Fibroblast of villous mesenchyme (primary cell): ENCODE measurements at places on chromosomes 5 and 9. TPM values are rescaled to one million over a fixed set of nuclear protein-coding genes. Genes with fewer than 3 reads are reported as not detected.

GRCh38 chr9:37682951-37683350, 32.2 kb downstream of the FRMPD1 start:
- DNase-seq, result no peak

The HRH2 gene
- not detected in 2 replicates for total RNA-seq

The RAD50 gene
- total RNA-seq, result 33.8 and 46.6 TPM in 2 replicates

GRCh38 chr9:116100711-116101121, 52.9 kb upstream of the PAPPA start:
- DNase-seq, result peak; percentile 89

The IFNA13 gene
- total RNA-seq, result not detected in 2 replicates

DNA sequence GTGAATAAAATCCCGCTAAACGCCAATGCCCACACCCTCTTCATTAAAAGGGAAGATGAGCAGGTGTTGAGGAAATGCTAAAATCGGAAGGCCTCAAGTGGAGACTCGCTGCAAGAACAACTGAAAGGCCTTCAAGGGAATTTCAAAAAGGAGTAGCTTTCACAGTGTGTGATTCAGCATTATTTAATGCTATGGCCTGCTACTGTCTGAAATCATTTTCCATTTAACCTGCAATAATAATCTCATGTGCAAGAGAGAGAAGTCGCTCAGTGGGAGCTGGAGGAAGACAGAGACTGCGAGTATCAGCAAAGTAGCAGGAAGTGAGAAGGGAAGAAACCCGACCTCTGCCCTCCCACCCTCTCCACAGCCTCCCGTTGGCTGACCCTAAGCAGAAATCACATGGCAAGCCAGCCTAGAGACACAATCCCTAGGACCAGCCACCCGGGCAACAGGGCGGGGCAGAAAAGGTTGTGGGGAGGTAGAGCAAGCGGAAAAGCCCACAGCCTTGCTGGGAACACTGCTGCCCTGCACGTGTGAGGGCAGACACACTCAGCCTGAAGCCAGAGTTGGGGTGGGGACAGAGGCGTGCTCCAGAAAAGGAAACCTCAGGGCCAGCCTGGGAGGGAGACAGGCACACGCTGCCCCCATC, 39.9 kb upstream of the CTSL start:
- DNase-seq, result no peak

GRCh38 chr9:81976351-81976750, 12.2 kb upstream of the SPATA31D1 start:
- no peak for DNase-seq

The CHSY3 gene
- 9.9 and 11.3 TPM in 2 replicates for total RNA-seq

DNA sequence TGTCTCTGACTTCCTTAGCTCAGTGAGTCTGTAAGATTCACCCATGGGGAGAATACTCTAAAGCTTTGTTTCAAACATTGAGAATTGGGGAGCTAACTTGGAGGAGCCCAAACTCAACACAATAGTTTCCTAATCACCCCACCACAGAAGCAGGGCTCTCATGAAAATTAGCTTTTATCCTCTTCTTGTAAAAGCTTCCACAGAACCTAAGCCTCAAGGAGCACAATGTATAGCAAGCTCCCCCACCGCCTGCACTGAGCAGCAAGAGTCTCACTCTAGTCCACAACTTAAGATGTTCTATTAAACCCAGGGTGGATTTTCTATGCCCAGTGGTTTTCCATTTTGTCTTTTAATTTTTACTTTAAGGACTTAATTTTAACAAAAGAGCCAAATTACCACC, 48.9 kb upstream of the GRHPR start:
- DNase-seq, result no peak

DNA sequence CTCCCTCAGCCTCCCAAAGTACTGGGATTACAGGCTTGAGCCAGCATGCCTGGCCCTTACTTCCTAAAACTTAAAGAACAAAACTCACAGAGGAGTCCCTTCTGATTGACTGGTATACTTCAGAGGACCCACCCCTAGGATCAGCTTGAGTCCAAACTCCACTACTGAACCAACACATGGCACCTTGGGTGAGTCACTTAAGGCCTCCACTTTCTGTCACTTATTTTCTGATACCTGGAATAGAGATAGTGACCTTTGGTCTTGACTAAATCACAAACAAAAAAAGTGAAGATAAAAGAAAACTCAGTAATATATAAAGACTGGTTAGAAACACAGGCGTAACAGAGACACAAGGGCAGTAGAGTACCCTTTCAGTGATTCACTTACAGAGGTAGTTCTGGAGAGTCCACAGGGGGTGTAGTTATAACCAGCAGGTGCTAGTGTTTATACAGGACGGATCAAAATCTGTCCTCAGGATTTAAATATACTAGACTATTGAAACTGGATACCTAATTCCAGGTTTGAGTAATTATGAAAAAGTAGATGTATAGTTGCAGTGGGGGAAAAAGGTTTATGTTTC, 274.3 kb upstream of the ANKRD55 start:
- no peak for DNase-seq

DNA sequence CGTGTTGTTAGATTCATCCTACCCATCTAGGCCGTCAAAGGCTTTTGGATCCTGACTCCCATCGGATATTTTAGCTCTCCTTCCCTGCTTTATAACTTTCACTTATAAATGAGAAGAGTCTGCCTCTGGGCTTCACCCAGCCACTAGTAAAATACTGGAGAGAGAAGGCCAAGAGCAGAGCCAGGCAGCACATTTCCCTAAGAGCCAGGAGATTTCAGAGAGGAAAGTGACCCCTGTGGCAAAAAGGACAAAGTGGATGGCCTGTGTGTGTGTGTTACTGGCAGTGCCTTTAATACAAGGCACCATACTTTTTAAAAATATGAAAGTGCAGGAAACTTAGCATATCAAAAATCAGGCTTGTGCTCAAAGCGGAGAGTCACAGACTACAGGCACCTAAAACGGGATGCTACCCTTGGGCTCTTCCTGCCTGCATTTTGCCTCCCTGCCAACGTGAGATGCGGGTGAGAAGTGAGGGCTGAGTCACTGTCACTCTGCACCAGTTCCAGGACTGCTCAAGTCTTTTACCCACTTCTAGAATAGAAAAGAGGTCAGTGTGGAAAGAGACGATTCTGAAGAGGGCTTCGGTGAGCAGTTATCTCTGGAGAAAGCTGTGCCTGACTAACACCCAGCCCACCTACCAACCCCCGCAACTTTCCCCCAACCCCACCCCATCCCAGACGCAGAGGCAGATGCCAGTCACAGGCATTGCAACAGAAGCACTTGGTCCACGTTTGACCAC, 15.9 kb downstream of the NFIL3 start:
- DNase-seq, result no peak

DNA sequence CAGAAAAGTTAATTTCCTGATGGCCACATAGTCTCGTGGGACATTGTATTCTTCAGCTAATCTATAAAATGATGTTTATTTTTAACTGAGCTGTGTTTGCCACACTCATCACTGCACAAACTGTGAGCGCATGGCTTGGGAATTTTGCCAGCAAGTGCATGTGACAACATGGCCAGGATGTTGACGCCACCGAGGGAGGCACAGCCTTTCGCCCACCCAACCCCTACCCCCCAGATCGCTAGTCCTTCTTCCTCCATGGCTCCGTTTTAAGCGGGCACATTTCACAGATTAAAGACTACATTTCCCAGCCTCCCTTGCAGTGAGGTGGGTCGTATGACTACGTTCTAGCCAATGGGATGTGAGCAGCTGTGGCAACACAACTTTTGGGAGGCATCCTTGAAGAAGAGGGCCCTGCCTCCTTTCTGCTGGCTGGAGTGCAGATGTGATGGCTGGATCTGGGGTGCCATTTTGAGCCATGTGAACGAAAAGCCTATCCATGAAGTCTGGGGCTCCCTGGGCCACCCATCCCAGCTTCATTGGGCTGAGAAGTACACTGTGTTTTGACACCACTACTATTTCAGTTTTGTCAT, 7.9 kb downstream of the NRARP start:
- peak; percentile 72 for DNase-seq

- no peak for DNase-seq
Measured at GRCh38 chr9:115877852-115878438, 275.6 kb upstream of the PAPPA start.

The PCDHGB3 gene
- total RNA-seq, result 3.9 and 5.2 TPM in 2 replicates

DNA sequence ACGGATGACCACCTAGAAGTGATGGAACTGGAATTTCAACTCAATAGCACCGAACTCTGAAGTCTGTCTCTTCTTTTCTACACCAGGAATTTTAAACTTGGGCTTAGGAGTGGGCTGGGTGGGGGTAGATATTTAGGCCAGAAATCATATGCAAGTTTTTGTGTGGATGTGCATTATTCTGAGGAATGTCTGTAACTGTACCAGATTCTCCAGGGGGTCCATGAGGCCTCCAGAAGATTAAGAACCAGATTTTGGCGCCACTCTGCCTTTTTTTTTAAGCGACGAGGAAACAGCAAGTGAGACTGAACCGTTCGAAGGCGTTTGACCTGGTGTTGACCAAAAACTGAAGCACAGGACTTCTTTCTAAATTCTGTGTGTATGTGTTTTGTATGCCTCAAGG, 88.8 kb upstream of the TTC23L start:
- no peak for DNase-seq

DNA sequence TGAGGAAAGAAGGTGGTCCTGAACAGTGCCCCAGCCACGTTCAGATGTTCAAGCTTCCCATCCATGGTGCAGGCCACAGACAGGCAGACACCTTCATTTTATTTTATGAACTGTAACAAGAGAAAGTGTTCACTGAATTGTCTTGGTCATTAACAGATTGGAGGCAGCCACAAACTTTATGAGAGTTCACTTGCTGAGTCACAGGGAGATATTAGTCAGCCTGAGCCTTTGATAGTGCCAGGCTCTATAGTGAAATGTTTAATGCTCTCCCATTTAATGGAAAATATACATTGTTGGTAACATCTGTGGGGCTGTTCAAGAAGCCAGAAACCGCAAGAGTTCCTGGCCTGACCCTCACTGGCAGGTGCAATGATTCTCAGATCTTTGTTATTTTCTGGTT, 237.0 kb downstream of the TENT4A start:
- no peak for DNase-seq

DNA sequence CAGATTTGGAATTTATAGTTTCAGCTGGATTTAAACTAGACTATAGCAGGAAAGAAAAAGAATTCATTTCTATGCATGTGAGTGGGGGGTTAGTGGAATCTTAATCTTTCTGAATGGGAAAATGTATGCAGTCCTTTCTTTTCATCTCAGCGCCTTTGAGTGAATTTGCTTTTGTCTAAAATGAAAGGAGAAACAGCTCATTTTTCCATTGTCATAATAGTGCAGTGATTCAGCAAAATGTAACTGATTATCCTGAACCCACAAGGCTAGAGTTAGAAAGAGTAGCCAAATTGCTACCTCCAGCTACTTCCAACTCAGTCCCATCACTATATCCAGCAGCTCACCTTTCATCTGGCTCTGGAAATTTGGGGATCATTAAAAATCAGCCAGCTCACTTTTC, 134.4 kb downstream of the ADAMTSL1 start:
- no peak for DNase-seq

The EIF4E1B gene
- total RNA-seq, result not detected in 2 replicates

The LECT2 gene
- not detected in 2 replicates for total RNA-seq

GRCh38 chr5:67901814-67902496, 313.6 kb upstream of the PIK3R1 start:
- DNase-seq, result no peak

DNA sequence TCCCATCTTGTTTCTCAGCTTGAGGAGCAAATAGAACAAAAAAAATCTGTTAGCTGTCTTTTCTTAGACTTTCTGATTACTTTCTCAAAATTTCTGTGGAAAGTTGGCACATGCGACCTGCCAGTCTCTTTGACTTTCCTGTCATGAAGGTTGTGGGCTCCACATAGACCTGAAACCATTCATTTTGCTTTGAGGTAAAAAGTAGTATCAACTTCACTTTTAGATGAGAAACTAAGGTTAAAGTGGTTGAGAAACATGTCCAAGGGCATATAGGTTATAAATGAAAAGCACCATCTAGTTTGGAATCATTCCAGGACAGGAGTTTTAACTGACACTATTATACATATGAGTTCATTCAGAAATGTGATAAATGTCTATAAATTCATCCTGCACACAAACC, 42.7 kb downstream of the ST8SIA4 start:
- no peak for DNase-seq

DNA sequence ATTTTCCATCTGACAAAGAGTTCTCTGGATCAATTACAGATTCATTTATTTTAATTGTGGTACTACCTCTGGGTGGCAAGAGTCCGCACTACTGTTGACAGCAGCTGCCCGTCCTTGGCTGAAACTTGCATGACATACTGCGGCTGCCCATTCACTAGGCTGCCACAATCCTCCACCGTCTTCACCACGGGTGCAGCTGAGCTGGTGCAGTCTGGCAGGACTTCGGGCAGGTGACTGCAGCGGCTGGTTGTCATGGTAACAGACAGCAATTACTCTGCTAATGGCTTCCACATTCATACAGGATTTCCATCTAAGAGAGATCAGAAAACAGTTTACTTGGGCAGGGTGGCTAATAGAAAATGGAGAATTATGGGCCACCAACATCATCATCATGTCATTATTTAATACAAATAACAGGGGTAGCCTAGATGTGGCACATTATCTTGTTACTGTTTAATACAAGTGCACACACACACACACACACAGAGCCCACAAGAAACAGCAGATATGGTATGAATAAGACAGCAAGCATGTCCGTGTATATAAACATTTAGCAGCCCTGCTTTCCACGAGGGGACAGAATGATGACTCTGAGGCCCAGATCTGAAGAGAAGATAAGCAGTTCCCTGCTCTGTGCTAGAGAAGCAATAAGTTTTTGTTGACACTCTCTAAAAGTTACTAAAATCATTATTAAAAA, 112.3 kb downstream of the MARCHF3 start:
- DNase-seq, result peak; percentile 61

DNA sequence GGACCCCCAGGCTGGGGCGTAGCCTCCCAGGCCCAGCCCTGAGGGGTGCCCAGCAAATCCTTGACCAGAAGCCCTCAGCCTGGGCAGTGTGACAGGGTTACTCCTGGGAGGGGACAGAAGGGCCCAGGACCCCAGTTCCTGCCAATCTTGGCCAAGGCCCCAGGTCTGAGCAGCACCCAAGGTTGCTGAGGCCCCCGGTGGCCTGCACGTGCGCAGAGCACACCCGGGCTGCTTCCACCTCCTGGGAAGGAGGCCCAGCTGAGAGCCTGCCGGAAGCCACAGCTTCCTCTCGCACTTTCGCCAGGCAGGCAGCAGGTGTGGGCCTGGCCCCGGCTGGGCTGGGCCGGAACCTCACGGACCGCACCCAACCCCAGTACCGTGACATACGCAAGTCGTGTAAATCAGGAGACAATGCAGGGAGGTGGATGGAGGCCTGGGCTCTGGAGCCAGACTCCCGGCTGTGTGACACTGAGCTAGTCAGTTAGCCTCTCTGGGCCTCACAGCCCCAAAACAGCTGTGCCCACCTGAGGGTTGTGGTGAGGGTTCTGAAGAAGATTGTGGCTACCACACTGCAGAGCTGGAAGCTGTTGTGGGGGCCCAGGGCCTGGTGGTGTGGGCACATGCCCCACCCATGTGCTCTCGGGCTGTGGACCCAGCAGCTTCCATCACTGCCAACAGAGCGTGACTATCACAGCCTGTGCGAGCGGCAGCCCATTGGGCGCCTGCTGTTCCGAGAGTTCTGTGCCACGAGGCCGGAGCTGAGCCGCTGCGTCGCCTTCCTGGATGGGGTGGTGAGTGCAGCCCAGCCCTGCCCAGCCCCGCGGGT, 5.1 kb downstream of the GRK6 start:
- DNase-seq, result no peak

- DNase-seq, result no peak
Measured at GRCh38 chr5:111551161-111551560, 38.8 kb upstream of the STARD4 start.

The OR1Q1 gene
- not detected in 2 replicates for total RNA-seq

The NKD2 gene
- 2.2 and 4.2 TPM in 2 replicates for total RNA-seq
